CD4-positive, alpha-beta T cell treated with Interleukin-2 at 100 ng/mL for 4 hours (primary cell): ENCODE measurements at places on chromosomes 6 and 20.

DNA sequence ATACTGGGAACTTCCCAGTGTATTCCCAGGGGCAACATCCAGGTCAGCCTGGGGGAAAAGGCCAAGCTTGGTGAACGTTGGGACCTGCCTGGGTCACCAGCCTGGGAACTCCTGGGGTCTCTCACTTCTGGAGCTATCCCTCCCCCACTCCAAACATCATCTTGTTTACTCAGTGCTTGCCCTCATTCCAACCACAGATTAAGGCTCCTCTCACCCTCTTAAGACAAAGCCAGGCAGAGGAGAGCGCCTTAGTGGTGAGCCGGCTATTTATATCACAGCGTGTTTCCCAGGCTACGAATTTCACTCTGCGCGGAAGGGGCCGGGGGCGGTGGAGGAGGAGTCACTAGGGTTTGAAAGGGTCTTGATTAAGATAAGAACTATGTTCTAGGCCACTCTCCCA is 12.1 kb downstream of the PRPH2 start:
- DNase-seq: no peak

GRCh38 chr6:97186416-97186999 is 96.5 kb downstream of the MMS22L start:
- DNase-seq: peak; percentile 68

GRCh38 chr6:88669475-88669874 is 293.9 kb downstream of the RNGTT start:
- DNase-seq: no peak

DNA sequence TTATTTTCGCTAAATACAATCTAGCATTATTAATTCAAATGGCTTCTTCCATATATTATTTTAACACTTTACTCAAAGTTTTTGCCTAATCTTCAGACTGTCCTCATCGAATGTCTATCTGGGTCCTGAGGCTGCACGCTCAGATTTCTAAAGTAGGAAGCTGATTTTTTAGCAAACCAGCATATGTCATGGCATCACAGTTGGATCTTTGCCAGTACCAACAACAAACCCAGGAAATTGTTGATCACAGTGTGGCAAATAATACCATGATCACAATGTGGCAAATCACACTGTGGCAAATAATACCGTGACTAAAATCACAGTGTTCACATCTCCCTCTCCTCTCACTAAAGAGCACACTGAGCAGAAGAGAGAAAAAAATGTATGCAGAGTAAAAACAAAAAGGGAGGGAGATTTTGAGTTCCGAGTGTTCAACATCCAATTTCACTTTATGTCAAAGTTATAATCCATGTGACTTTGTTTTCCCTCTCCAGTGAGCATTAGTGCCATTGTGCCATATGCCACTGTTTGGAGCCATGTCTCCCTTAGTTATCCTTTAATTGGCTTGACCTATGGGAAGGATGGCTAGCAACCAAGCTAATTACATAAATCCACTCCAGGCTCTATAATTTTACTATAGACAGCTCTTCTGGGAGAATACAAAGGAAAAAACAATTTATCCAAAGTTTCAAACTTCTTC is 1059.6 kb downstream of the HACE1 start:
- no peak for DNase-seq

GRCh38 chr6:37391120-37391519 is 37.3 kb downstream of the RNF8 start:
- no peak for DNase-seq

DNA sequence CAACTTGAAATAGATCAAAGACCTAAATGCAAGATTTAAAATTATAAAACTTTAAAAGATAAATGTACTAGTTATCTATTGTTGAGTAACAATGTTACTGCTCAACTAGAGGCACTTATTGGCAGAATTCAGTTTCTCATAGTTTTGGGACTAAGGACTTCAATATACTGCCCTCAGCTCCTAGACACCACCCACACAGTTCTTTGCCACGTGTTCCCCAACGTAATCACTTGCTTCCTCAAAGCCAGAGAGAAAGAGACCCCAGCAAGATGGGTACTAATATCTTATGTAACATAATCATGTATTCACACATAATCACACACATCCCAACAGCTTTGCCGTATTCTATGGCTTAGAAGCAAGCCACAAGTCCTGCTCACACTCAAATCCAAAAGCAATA is 50.3 kb upstream of the SLC22A16 start:
- DNase-seq: no peak

- no peak for DNase-seq
Observed at GRCh38 chr6:43407296-43407695, 20.0 kb upstream of the ABCC10 start.

GRCh38 chr20:20237093-20237959 is 130.6 kb upstream of the INSM1 start:
- DNase-seq: peak; percentile 20

DNA sequence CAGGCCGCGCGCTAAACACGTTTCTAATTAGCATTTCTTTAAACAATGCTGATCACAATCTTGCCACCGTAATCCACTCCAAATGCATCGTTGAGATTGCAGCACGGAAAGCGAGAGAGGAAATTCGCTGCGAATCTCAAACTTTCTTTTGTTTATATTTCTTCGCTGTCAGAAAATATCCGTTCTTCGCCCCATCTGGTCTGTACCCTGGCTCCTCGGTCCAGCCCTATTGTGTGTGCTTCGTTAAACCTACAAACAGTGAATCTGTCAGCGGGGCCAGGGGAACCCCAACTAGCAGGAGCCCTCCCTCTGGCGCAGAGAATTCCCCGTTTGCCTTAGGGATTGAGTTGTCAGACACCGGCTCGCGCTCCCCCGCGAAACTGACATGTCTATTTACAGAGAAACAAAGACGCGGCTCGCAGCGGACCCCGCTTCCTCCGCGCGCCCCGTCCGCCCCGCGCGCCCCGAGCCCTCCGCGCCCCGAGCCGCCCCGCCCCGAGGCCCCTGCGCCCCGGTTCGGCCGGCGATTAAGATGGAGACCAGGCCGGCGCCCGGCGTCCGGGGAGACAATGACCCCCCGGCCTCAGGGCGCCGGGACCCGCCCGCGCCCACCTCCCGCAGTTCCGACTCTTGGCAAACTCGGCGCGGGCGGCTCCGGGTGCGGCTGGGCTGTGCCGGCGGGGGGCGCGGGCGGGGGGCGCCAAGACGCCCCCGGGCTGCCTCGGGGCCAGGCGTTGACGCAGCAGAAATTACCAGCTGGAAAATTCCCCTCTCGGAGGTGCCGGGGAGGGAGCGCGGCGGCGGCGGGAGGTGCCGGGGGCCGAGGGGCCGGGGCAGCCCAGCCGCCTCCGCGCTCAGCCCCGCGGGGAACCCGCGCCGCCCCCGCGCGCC is 874 bp downstream of the ZBTB46 start:
- DNase-seq: no peak

- DNase-seq: no peak
Observed at GRCh38 chr6:22432060-22432459, 135.2 kb upstream of the PRL start.

DNA sequence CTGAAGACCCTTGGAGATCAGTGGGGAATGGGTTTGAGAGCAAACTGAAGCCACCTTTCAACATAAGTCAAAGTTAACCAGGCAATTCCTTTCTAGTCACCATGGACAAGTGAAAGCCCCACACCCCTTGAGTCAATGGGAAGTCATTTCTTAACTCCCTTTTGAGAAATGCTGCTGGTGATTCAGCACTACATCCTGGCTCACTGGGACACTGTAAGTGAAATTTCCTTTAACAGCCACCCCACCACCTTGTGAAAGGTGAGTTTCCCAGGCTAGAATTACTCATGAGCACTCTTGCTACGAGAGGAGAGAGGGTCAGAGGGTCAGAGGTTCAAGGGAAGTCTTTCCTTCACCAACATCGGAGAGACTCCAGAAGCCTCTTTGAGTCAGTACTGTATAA is 93.3 kb upstream of the MARCKS start:
- DNase-seq: no peak

GRCh38 chr6:25835442-25836283 is 3.8 kb upstream of the SLC17A1 start:
- DNase-seq: no peak

- no peak for DNase-seq
Observed at GRCh38 chr6:115194981-115195638, 852.3 kb upstream of the HS3ST5 start.

GRCh38 chr6:125285936-125286335 is 15.8 kb downstream of the HDDC2 start:
- DNase-seq: no peak

DNA sequence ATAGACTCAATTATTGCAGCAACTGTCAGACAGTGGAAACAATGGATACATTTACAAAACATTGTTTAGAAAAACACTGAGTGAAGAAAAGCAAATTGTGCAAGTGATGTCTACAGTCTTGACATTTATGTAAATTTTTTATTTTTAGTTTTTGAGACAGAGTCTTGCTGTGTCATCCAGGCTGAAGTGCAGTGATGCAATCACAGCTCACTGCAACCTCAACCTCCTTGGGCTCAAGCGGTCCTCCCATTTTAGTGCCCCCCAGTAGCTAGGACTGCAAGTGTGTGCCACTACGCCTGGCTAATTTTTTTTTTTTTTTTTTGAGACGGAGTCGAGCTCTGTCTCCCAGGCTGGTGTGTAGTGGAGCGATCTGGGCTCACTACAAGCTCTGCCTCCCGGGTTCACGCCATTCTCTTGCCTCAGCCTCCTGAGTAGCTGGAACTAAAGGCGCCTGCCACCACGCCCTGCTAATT is 9.7 kb downstream of the CNBD2 start:
- no peak for DNase-seq

GRCh38 chr6:119020597-119021561 is 57.6 kb downstream of the FAM184A start:
- no peak for DNase-seq

- no peak for DNase-seq
Observed at GRCh38 chr20:13681248-13682125, 42.8 kb upstream of the TASP1 start.

- no peak for DNase-seq
Observed at GRCh38 chr6:40917603-40918002, 121.4 kb downstream of the UNC5CL start.

GRCh38 chr20:52166150-52166549 is 25.4 kb downstream of the ZFP64 start:
- no peak for DNase-seq

DNA sequence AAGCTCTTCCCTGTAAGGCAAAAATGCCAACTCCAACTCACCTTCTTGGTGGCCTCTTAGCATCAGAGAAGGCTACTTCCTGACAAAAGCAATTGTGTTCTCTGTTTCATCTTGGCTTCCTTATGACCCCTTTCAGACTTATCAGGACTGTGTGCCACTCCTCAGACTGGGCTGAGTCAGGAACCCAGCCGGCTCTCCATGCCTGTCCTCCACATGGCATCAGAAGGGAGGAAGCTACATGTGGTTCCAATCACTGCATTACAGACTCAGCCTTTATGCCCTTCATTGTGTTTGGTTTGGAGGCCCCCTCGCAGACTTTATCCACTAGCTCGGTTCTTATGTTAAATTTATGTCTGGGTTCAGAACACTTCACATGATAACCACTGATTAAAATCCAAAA is 142.5 kb downstream of the SLC24A3 start:
- no peak for DNase-seq

DNA sequence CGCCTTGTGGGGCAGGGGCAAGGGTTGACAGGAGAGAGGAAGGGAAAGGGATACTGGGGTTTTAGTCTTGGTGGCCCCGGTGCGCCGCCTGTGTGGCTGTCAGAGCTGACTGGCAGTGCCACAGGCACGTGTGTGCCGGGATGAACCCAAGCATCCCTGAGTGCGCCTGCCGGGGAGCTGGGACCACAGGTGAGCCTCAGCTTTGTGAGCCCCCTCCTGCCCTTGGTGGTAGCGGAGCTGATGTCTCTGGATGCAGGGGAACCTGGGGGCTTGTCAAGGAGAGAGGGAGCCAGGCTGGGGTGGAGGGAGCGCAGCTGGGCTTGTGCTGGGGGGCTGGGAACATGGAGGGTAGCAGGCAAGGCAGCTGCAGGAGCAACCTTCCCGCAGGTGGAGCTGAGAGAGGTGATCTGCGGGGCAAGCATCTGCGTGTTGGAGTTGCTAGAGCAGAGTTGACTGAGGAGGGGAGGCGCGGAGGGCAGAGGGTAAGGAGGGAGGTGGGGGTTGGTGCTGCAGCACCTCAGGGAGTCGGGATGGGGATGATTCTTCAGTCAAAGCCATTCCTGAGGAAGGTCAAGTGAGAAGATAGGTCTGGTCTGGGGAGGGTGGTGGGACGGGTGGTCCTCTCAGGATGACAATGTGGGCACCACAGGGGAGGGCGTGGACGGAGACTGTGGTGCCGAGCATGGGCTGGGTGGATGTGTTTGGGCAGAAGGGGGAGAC is 28.1 kb downstream of the PYGB start:
- DNase-seq: no peak

- peak; percentile 77 for DNase-seq
Observed at GRCh38 chr6:36120539-36120938, 9.8 kb upstream of the MAPK13 start.

GRCh38 chr6:9948678-9949077 is 466.2 kb downstream of the TFAP2A start:
- no peak for DNase-seq

DNA sequence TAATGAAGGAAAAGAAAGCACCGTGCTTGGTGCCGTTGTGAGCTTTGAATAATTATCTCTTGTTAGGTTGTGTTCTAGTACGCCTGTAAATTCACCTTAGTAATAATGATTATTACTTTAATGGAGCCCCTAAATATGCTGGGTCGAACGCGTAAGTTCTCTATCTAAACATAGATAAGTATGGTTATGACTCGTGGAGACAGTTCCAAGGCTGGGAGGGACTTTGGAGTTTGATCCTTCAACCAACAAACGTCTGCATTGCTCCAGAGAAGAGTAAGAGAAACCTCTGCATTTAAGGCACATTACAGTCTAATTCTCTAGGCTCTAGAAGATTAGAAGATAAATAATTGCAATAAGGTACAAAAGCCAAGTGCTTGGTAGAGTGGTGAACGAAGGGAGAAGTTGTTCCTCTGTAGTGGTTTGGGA is 514 bp downstream of the ACOT13 start:
- no peak for DNase-seq

- no peak for DNase-seq
Observed at GRCh38 chr6:109867009-109867969, 110.8 kb upstream of the GPR6 start.

DNA sequence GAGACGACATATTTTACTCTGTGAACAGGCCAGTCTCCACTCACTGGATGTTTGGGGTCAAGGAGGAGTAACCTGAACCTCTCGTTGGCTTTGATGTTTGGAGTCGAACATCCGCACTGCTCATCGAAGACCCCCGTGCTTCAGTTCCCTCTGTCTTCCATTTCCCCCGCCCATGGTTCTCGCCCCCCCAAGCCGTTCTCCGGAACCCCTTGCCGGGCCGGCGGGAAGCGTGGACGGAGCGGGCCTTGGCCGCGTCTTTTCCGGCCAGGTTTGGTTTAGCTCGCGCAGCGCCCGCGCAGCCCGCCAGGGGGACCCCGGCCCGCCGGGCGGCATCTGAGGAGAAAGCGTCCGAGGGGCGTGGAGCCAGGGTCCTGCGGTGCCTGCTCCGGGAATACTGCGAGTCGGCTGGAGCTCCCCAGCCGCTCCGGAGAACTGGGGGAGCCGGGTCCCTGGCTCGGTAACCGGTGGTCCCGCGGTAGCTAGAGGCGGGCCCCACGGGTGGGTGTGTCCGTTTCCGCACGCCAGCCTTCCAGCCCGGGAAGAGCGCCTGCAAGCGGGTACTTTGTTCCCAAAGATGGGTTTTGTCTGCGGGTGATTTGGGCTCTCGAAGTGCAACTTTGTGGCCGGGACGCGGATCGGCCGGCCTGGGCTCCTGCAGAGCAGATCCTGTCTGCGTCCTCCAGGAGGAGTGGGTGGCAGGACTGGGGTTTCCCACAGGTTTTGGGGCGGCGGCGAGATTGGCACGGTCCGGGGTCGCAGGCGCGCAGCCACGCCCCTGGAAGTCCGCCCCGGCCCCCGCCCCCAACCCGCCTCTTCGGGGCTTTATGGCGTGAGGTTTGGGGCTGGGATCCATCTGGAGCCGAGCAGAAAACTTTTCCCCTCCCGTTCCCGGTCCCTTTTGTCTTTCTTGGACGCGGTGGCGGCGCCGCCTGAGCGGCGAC is at the start of gene TMEM200A:
TMEM200A (plus strand) TSS at position 852 of the 941 bp plus-strand sequence. CDS start 74,406 bp downstream, outside the sequence.
- peak; percentile 53 for DNase-seq
